ENCODE measurements at places on chromosomes 2 and 18.

DNA sequence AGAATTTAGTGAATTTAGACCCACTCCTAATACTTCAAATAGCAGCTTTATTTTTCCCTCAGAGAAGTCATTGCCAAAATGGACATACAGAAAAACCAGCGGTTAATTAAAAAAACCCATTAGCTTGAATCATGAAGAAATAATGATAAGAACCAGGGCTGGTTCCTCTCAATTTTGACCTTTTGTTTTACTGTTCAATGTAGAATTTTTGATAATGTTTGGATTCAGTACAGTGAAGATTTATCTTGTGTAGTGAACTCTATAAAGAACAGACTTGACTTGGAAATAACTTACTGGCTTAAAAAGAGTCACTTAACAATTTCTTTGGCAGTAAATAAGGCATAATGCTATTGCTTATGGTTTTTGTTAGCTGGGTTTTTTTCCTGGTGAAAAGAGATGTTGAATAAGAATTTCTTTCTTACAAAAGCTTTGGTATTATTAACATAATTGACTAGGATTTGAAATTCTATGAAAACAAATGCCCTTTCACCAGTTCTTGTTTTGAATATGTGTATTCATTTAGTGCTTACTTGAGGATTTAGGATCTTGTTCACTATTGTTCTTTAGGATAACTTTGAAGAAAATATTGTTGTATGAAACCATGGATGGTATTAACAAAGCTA, 73.4 kb upstream of the ITPRID2 start:
- no peak for DNase-seq

DNA sequence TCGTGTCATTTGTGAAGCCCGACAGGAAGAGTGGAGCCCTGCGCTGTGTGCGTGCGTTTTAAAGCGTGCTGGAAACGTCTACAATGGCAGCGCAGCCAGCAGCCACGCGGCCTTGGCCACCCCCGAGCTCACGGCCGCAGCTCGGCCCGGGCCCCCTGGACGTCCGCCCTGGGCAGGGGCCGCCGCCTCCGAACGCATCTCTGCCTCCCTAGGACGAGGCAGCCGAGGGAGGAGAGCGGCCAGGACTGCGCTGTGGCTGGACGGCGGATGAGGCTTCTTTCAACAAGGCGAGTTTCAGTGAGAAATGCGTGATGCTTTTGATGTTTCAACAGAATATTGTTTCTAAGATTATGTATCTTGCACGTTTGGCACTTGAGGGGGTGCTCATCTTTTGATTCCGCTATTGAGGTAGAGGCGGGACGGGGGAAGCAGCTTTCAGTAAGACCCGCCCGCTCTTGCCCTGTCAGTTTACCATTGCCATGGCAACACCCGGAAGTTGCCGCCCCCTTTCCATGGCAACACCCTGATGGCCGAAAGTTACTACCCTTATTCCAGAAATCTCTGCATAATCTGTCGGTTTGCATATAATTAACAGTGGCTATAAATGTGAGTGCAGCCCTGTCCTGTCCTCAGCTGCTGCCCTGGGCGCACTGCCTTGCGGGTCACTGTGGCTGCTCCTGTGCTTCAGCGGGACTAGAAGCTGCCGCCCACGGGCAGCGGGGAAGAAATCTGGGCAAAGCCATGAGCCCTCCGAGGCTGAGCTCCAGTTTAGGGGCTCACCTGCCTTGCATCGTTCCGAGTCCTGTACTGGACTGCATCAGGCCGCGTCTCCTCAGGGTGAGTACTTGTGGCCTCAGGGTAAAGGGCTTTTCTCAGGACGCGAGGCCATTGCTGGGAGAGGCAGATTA, 38.6 kb downstream of the ADNP2 start:
- DNase-seq, result no peak

DNA sequence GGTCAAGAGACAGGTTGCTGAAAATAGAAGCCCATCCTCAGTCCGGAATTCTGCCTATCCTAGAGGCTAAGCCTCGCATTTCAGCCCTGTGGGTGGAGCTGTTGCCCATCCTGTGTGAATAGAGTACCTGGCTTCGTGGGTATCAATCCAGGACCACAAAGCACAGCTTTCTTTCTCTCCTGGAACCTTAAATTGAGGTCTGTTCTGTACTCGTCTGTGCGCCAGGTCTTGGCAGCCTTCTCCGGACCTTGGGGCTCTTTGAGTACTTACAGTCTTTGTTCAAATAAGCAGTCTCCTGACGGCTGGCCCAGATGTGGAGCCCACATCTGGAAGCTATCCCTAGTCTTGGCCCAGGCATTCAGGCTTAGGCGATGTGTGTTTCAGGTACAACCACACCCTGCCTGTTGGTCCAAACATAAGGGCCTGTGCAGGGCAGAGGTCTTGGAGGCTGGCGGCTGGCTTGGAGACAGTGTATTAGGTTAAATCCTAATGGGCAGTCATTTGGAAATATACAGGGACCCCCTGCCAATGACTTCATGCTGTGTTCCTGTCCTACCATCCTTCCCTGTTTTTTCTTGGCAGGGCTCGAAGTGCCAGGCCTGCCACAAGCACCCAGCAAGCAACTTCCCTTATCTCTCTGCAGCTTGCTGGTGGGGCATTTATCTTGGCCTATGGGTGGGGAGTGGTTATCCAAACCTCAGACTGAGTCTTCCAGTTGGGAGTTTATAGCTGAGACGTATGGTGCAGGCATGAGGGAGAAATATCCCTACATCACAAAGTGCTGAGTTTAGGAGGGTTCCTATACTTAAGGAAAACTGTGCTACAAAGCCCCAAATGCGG, 294.1 kb downstream of the BCL2 start:
- no peak for DNase-seq

- no peak for DNase-seq
These were observed 74.0 kb upstream of the DSG1 start for GRCh38 chr18:31243740-31244512.

DNA sequence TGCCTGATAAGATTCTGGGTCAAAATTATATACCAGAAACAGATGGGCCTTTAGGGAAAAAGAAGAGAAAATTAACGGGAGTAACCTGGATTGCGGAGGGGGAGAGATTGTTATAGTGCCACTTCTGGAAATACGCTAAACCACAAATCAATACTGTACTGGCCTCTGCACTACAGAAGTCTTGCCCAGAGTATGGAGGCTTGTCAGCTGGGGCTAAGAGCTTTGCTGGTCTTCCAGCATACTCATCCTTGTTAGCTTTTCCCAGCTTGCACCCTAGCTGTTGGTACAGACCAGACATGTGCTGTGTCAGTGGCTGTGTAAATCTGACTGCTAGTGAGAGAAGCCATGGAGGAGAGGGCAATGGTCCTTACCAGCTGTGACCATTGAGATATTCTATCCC, 8.9 kb downstream of the AGBL5 start:
- no peak for DNase-seq

DNA sequence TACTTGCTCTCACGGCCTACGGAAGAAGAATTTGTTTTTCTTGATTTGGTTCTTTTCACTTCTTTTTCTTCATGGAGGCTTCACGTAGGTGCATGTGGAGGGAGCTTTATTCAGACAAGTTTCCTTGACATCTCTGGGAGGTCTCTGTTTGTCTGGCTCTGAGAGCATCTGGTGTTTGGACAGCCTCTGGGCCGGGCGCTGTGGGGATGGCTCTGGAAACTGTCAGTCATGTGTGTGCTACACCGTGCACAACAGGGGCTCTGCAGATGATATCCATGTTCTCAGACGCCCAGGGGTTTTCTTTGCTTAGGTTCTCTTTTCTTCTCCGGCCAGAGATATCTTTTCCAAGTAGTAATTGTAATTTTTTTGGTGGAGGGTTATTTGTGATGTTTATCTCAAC, 130.7 kb downstream of the SH3RF3 start:
- DNase-seq, result no peak

DNA sequence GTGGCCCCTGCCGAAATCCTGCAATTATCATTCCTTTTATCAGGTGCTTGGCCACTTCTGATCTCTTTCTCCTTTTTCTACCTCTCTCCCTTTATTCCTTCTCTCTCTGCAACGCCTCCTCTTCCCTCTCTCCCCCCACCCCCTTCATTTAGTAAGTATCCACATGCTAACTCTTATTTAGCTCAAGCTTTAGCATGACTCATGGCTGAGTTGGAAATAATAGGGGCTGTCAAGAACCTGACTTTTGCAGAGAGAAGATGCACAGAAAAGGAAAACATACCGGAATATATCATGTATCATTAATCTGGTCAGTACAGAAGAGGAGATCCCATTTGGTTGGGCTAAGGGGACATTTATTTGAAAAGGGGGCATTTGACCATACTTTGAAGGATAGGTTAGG, 33.1 kb downstream of the FAM171B start:
- DNase-seq, result no peak

DNA sequence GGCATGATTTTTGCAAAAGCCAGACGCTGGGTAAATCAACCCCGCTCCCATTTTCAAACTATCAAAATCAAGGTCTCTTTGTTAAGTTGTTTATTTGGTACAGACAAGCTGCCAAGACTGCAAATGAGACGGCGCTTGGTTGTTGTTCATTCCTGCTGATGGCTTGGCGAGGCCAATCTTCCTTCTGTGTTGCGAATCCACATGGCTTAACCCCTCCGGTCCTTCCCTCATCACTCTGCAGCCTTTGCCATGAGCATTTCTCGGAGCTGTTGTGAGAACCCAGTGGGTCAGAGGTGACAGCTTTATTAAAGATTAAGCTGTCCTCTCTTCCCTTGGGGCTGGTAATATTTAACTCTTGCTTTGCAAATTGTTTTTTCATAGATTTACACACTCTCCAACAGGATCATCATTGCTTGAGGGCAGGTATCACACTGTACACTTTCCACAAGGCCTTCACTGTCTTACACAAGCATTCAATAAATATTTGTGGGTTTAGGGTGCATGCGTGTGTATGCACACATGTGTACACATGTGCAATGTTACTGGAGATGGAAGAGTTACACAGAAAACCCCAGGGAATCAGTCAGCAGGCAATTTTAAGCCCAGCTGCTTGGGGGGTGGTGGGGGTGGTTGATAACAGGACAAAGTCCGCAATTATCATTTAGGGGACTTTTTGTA, 27.8 kb upstream of the KCNF1 start:
- no peak for DNase-seq

GRCh38 chr2:112588611-112589045, 4.2 kb downstream of the CHCHD5 start:
- no peak for DNase-seq

DNA sequence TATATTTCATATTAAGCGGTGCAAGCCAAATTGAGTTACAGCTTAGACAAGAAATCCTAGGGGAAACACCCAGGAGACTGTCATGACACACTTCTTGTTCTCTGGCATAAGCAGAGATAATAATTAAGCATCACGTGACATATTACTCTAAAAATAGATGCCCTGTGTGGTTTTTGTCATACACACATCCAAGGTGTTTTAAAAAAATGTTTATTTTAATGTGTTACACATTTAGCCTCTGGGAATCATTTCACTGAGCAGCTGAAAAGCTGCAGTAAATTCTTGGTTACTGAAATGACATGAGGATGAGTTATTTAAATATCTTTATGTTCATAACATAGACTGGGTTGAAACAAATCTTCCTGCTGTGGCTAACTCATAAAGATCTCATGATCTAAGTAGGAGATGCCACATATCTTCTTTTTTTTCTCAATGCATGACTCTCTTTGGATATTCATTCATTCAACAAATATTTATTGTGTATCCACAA, 38.0 kb upstream of the ERMN start:
- DNase-seq, result peak; percentile 1

DNA sequence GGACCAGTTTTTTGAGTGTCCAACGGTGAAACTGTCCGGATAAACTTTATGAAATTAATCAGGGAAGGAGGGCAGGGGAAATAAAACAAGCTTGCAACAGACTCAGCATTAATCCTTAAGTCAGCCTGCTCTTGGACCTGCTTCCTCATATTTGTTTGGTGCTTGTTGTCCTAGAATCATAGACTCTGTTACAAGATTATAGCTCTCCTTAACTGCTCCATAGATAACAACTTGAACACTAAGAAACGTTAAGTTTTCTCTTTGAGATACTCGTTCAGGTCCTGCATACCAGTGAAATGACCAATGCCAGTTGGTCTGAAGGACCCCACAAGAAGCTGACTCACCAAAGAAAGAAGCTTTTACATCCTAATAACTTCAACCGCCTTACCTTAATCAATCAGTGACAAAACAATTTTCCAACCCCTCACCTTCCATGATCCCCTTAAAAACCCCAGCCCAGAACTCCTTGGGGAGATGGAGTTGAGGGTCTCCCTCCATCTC, 493.2 kb downstream of the PID1 start:
- DNase-seq, result no peak

GRCh38 chr2:173652311-173652710, 297.6 kb downstream of the CDCA7 start:
- no peak for DNase-seq

GRCh38 chr18:68438983-68439382, 275.9 kb downstream of the TMX3 start:
- no peak for DNase-seq

- DNase-seq, result no peak
These were observed 1248.9 kb upstream of the CHAC2 start for GRCh38 chr2:52518678-52519077.

- no peak for DNase-seq
These were observed 76.9 kb downstream of the TMEM131 start for GRCh38 chr2:97918818-97919217.

GRCh38 chr2:128376241-128377041, 57.8 kb upstream of the HS6ST1 start:
- no peak for DNase-seq

GRCh38 chr2:18047213-18047611, 168.7 kb downstream of the KCNS3 start:
- DNase-seq, result no peak

DNA sequence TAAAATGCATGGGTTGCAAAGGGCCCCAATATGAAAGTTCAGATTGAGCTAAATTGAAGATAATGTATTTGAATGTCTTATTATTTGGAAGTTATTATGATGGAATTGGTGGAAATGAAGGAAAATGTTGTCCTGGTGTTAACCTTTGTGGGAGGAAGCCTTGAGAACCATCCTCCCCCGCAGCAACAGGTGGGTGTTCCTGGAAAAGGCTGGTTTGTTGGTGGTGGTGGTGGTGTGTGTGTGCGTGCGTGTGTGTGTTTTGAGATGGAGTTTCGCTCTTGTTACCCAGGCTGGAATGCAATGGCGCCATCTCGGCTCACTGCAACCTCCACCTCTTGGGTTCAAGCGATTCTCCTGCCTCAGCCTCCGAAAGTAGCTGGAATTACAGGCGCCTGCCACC, 36.2 kb downstream of the CHRNA1 start:
- no peak for DNase-seq

DNA sequence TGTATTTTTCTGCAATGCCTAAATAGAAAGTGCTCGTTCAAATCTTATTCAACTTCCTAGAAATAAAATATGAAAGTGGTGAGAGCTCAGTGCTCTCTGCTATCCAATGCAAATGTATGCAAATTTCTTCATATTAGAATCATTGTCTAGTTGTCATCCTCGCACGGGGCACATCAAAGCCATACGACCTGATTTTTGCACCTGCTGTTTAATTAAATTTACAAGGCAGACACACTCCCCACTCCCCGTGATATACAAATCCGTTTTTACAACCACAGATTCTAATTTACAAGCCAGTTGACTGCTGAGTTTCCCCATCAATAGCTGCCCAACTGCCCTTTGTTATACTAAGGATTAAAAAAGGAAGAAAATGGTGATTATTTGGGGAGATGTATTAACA, 284.6 kb downstream of the RNF144A start:
- no peak for DNase-seq
